ENCODE measurements at places on chromosomes 2 and 18. TPM values are rescaled to one million over a fixed set of nuclear protein-coding genes. Genes with fewer than 3 reads are reported as not detected.
A peak's percentile ranks its signal among the peaks of the same experiment; 100 is the strongest.

Gene WNT6
- 0.46 TPM for total RNA-seq

- no peak for DNase-seq
These were observed 153.8 kb upstream of the HNRNPA3 start for GRCh38 chr2:177058747-177059146.

DNA sequence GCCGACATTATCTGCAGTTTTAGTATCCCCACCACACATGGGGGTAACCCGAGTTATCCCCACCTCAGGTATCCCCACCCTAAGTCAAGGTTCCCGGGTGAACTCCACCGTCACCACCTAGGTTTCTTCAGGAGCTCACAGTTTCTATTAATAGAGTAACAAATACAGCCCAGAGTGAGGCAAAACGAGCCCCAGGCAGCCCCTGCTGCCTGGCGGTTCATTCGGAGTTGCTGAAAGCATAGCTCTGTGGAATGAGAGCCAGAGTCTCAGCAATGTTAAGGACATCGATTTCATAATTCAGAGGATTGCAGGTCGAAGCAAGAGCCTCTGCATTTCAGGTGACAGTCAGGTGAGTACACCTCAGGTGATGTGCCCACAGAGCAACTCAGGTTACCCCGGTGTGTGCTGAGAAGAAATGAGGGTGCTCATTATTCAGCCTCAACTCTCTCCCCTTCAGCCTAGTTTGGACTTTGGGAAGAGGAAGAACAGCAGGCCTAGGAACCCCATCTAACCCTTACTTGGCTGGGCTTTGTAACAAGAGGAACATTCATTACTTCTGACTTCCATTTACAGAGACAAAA, 10.7 kb downstream of the SATB2 start:
- DNase-seq: no peak

DNA sequence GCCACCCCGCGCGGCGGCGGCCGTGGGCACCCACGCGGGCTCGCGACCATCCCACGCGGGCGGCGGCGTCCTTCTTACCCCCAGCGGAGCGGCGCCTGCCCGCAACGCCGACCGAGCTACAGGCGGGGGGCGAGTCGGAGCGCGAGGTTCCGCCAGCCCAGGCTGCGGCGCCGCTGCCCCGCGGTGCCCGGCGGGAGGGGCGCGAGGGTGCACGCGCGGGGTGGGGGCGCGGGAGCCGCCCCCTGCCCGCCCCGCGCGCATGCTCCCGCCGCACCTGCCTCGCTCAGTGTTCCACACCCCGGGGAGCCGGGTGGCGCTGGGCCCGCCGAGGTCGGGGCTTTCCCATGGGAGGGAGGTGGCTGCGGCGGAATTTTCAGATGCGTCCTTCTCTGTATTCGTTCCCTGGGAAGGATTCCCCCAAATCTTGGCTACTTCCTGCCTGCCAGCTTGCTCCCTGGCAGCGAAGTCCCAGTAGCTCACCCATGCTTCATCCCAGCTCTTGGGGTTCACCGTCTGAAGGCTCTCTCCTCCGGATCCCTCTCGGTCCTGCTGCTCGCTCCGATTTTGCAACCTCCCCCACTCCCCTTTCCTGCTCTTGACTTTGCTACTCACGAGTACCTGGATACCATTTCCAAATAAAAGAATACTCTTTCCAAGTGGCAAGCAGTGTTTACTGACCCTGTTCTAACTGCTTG, at the start of gene L3MBTL4:
L3MBTL4 (minus strand) TSS at position 189 of the 695 bp plus-strand sequence. CDS start 103,286 bp downstream, outside the sequence.
- no peak for DNase-seq

DNA sequence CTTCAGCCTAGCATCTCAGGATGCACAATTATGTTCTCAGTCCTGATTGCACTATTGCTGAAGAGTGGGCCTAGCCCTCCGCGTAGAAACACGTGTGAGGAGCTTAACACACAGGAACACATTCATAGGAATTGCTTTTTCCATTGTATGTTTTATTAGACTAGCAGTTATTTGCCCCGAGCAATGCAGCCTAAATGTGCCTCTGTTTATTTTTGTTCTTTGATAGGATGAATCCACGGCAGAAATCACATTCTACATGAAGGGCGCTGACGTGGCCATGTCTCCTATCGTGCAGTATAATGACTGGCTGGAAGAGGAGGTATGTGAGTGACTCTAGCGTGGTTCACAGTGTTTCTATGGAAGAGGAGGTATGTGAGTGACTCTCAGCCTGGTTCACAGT, 65.9 kb upstream of the NFATC1 start:
- no peak for DNase-seq

- no peak for DNase-seq
These were observed 138.4 kb downstream of the TCF4 start for GRCh38 chr18:55449412-55450140.

GRCh38 chr2:74439803-74440377, 1.8 kb downstream of the RTKN start:
- DNase-seq: peak; percentile 84

Gene PLB1
- 2.0 TPM for total RNA-seq

DNA sequence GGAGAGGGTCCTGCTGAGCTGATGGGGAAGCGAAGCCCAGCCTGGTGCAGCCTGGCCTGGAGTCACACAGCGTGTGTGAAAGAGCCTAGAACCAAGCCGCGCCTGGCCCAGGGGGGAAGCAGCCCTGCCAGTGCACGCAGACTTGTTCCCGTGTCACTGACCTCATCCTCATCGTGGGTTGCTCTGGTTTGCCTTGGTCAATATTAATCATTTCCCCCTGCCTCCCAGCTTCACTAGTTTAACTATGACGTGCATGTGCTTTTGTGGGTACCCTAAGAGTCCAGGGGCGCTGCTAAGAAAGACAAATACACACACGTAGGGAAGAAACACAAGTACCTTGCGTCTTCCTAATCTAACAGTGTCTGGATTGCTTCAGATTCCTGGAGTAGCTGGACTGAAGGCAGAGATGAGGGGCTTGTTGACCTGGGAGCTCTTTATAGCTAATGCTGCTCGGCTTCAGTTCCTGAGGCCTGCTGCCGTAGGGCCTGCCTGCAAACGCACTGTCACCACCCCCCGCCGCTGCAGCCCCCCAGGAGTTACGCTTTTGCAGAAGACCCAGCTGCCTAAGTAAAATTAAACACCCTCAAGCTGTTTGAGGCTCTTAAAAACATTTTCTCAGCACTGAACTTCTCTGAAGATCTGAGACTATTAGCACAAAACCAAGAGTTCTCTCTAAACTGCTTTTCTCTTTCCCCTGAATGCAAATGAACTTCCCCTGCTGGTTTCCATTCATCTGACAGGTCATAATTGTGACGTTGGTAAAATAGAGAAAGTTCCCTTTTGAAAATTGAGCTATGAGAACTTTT, 159.2 kb downstream of the FAM210A start:
- DNase-seq: no peak

DNA sequence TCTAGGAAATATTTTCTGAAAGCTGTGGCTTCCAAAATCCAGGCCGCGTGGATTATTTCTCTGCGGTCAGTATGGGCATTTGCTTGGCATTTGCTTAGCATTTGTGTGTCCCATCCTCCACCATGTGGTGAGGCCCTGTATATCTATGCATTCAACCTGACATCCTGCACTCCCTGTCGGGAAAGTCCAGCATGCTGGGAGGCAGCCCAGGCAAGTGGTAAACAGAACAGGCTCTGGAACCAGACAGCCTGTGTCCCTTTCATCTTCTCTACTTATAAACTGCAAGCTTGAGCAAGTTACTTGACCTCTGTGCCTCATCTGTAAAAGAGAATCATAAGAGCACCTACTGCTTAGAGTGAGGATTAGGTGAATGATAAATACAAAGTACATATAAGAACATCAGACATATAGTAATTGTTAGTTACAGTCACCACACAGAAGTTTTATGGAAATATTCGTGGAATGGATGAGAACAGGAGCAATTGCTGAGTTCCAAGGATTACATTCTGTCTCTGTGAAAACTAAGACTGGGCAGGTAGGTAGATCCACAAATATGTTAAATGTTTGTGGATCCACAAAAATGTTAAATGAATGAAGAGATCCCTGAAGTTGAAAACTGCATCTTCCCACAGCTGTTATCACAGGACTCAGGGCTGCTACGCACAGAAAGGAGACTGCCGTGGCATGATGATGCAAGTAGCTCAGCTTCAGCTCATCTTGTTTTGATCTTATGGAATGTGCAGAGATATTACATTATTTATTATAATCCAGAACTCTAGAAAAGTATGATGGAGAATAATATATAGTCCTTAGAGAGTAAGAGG, 317.0 kb upstream of the MMADHC start:
- no peak for DNase-seq

DNA sequence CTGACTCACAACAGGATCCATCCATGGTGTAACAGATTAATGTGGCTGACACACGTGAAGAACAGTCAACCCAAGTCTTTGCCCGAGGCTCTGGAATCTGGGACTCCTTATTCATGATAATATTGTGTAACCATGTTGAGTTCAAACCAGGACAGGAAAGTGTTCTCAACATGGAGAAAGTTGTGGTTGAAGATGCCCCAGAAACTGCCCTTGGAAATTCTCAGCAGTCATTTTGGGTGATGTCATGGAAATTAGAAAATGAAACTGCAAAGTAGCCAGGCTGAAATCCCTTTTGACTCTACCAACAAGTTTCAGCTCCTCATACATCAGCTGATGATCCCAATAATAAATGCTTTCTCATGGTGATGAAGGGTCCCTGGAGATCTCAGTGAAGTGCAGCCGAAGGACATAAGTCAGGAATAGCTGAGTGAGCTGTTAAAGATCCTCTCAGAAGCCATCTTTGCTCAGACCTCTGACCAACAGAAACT, 307.7 kb downstream of the TNS1 start:
- no peak for DNase-seq

DNA sequence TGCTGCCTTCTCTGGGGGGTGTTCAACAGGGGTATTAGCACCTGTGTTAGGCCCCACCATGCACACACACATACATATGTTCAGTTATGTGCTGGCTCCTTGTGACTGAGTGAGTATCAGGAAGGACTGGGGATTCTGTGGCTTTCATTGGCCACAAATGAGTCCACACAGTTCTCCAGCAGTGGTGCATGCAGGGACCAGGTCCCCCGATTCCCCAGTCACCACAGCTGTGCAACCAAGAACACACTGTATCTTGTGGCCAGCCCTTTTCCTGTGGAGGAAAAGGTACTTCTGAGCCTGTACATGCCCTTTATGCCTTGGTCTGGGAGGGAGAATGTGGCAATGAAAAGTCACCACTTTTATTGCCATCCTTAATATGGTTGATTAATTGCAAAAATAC, 74.9 kb upstream of the KLF7 start:
- no peak for DNase-seq

Gene DLX2
- not detected for total RNA-seq

DNA sequence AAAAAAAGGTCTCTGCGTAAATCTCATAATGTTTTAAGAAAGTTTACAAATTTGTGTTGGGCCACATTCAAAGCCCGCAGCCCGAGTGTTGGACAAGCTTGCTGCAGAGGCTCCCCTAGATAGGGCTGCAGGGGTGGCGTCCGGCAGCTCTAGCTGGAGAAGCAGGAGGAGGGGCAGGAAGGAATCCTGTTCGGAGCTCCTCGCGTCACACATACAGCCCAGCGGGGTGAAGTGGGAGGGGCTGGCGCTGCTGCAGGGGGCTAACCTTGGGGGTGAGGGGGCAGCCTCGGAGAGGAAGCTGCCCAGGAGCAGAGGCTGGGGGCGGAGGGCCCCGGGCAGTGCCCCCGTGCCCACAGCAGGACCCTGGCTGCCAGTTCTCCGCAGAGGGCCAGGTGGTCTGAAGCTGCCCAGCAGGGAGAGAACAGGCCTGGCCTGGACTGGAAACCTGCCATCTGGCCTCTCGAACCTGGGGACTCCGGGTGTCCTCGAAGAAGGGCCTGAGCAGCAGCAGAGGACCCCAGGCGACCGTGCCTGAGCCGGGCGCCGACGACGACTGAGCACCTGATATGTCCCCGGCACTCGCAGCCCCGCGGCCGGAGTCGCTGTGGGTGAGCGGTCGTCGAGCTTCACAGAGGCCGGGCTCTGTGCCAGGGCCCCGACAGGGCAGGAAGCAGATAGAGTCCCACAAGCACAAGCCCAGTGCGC, 2.6 kb upstream of the GPR35 start:
- peak; percentile 75 for DNase-seq

- no peak for DNase-seq
These were observed 82.9 kb downstream of the GRB14 start for GRCh38 chr2:164538240-164538866.

Gene SCTR
- total RNA-seq: 0.59 TPM

Gene NCKAP5
- total RNA-seq: 10.6 TPM

DNA sequence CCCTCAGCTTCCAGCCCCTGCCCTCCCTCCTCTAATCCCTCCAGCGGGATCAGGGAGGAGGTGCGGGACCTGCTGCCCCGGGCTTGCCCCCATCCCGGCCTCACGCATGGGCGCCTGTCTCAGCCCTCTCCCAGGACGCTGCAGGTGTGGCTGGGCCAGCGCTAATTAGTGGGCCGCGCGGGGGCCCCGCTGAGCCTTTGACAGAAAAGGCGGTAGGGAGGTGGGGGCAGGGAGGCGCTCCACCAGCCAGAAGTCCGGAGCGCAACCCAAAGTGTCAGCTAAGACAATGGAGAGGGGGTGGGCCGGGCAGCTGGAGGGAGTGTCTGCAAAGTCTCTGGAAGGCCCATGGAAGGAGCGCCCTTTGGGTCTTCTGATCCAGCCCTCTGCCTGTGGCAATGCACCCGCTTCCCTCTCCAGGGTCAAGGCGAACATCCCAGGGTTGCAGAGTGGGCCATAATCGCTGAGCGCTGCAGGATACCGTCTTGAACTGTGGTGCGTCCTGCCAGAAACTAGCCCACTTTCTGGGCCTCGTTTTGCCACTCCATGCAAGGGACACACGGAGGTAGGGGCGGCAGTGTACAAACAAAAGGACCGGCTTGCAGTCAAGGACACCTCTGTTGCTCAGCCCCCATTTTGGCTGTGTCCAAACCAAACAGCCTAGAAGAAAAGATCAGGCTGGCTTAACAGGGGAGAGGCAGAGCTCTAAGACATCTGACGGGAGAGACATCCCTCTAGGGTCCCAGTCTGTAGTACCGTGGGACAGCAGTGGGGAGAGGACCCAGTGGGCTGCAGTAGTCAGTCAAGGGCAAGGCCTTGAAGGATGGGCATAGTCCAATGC, 3.5 kb downstream of the ATP6V1B1 start:
- DNase-seq: peak; percentile 64
